ENCODE measurements at places on chromosomes 2 and 18.

GRCh38 chr18:76678248-76678647 is 144.1 kb upstream of the ZNF236 start:
- DNase-seq, result no peak

- no peak for DNase-seq
Observed at GRCh38 chr18:66630831-66631230, 26.9 kb upstream of the CDH19 start.

- no peak for DNase-seq
Observed at GRCh38 chr2:105111365-105112150, 73.7 kb downstream of the MRPS9 start.

DNA sequence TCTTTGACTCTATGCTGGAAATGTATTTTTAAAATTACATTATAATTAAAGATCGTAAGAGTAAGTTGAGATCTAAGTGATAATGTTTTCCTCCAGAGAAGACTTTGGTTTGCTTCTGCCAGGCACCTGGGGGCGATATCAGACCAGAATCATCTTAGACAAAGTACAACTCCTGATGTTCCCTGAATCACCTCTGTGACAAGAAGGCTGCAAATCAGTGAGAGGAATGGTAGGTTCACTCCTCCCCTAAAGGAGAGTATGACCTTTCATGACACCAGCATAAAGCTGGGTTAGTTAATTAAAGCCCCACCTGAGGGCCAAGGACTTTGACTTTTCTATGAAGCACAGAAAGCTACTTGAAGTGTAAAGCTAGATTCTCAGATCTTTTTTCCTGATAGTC is 114.4 kb upstream of the DTNA start:
- DNase-seq, result peak; percentile 42

DNA sequence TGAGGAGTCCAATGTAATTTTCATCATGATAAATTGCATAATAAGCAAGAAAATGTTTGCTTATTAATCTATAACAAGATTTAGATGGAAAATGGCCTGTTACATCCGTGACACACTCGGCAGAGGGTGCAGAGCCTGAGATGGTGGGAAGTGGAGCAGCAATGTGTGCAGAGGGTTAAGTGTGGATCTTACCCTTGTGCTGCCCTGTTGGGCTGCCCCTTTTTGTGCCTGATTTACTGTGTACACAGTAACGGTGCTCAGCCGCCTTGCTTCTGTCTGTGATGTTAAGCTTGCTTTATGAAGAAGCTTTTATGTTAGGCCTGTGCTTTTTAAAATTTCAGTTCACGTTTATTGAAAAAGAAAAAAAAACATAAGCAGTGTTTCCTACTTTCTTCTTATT is 220.2 kb upstream of the BOD1L2 start:
- DNase-seq, result no peak

DNA sequence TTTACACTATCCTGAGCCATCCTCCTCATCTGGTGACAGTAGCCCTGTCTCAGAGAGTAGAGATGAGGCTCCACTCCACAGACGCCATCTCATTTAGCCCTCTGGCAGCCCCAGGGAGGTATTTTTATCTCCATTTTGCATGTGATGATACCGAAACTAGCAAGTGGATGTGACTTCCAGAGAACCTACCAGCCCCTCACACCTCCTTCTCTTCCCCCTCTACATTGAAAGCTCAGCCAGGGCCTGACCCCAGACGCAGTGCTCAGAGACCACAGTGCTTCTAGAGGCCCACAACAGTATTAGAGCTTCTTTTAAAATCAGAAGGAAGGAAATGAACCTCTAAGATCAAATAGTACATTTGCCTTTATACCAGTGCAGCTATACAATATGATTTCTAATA is 8.3 kb downstream of the GYPC start:
- DNase-seq, result no peak

GRCh38 chr2:158728422-158728821 is 66.7 kb upstream of the DAPL1 start:
- DNase-seq, result no peak

- no peak for DNase-seq
Observed at GRCh38 chr2:29950481-29950880, 29.1 kb upstream of the ALK start.

DNA sequence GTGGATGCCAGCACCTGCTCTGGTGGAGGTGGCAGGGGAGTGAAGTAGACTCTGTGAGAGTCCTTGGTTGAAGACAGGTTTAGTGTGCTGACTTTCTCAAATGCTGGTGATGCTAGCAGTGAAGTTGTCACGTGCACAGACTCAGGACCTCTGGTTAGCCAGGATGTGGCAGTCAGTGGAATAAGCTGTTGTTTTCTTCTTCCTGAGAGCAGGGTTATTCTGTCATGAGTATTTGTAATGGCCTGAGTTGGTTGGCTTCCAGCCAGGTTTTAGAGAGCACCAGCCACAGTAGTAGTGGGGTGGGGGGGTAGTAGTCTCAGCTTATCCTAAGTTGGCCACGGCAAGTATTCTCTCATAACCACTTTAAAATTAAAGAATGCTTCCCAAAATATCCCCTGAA is 238.5 kb upstream of the FBXO11 start:
- peak; percentile 22 for DNase-seq

GRCh38 chr2:34806891-34807290 is 1207.8 kb upstream of the FAM98A start:
- DNase-seq, result no peak

- DNase-seq, result no peak
Observed at GRCh38 chr2:100135415-100135814, 7.0 kb downstream of the AFF3 start.

GRCh38 chr2:128217671-128218070 is 101.0 kb downstream of the HS6ST1 start:
- no peak for DNase-seq

DNA sequence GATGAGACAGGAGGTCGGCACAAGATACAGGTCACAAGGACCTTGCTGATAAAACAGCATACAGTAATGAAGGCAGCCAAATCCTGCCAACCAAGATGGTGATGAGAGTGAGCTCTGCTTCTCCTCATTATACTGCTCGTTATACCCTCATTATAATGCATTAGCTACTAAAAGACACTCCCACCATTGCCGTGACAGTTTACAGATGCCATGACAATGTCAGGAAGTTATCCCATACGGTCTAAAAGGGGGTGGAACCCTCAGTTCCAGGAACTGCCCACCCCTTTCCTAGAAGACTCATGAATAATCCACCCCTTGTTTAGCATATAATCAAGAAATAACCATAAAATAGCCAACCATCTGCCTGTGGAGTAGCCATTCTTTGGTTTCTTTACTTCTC is 224.2 kb downstream of the RBM43 start:
- no peak for DNase-seq

DNA sequence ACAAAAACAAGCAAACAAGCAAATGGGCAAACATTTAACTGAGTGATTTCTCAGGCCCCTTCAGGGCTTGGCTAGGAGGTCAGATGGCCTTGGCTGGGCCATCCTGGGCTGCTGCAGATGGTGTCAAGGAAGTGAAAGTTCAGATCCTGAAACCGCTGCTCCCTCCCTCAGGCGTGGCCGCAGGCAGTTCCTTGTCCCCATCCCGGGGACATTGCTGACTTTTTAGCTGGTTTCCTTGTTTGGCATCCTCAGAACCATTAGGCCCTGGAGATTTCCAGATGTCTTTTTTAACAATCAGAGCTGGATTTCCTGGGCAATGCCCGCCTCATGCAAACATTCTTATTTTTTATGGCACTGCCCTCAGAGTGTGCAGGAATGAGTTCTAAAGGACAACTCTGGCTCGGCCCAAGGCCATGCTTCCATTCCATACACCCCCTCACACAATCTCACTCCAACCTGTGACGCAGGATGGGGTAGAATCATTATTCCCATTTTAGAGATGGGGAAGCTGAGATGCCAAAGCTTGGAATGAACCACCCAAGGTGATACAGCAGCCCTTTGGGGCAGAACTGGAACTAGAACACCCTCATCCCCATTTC is 86.1 kb upstream of the ZCCHC2 start:
- DNase-seq, result no peak

GRCh38 chr2:53455094-53455493 is 312.5 kb upstream of the CHAC2 start:
- no peak for DNase-seq

- DNase-seq, result no peak
Observed at GRCh38 chr18:3663870-3664512, 214.0 kb downstream of the TGIF1 start.

DNA sequence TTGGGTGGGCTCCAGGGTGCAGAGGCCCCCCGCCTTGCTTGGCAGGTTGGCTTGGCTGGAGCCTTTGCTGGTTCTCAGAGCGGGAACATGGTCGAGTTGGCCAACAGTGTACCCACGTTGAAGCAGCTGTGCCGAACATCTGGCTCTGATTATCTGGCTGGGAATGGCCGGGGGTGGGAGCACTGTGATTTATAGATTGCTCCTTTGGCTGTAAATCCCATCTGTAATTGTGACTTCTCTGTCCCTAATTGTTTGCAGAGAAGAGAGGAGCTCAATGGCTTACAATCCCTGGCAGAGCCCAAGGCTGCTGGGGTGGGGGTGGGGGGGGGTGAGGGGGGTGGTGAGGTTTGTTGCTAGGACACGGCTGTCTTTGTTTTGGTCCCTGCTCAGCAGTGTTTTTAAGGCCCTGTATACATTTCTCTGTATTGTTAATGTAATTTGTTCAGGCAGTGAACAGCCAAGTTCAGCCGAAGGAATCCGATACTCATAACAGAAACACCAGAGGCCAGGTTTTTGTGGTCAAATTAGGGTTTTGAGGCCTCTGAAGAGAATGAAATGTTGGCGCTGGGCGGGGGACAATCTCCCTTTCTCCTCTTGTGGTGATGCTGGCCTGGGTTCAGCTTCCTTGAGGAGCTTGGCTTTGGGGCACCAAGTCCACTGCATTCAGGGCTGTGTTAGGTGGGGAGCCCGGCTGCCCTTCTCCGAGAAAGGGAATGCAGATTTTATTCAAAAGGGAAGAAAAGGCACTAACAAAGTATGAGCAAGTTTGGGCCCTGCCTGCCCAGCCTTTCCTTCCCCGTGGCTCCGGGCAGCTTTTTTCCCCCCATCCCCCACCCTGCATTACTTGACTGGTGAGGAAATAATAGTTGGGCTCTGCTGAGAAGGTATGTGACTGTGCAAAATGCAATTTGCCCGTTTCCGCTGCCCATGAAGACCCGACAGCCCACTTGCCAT is 82.5 kb downstream of the TCF7L1 start:
- DNase-seq, result peak; percentile 97

- DNase-seq, result peak; percentile 58
Observed at GRCh38 chr2:217932803-217933616, 69.8 kb downstream of the TNS1 start.

- DNase-seq, result no peak
Observed at GRCh38 chr2:3262437-3263388, 114.9 kb downstream of the EIPR1 start.

GRCh38 chr2:178477443-178478129 is 814 bp downstream of the FKBP7 start:
- DNase-seq, result peak; percentile 16

GRCh38 chr2:144669196-144669987 is 149.5 kb upstream of the ZEB2 start:
- no peak for DNase-seq

- no peak for DNase-seq
Observed at GRCh38 chr18:26628017-26628416, 79.7 kb upstream of the KCTD1 start.

DNA sequence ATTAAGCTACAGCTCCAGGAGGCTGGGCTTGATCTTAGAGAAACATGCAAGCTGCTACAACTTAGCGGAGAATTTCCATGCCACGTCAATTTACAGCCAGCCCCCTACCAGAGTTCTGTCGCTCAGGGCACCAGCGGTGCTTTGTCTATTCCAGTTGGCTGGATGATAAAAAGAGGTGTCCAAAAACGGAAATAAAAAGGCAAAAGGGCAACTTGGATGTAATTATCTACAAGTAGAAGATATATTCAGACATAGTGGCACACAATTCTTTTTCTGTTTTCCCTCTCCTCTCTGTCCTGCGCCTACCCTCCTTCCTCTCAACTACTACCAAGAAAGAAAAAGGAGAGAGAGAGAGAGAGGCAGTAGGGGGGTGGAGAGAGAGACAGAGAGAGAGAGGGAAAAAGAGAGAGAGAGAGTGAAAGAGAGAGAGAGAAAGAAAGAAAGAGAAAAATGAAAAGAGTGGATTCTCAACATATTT is 363 bp upstream of the RFTN2 start:
- DNase-seq, result peak; percentile 72

- no peak for DNase-seq
Observed at GRCh38 chr2:212939777-212940531, 211.5 kb downstream of the IKZF2 start.

DNA sequence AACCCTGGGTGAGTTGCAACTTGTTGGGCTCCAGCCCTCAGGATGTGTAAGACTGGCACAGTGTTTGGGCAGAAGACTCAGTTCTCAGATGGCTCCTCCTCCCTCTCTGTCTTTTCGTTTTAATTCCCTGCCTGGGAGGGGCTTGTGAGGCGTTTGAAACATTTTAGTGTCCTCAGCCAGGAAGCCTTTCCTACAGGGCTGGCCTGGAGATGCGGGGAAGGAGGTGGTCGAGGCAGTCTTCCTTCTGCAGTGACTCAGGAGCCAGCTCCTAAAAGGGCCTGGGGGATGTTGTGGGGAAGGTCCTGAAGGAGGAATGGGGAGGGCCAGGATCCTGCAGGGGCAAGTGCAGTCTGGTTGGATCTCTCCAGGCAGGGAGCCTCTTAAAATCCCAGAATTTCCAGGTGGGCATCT is 22.1 kb upstream of the IGFBP5 start:
- DNase-seq, result no peak

DNA sequence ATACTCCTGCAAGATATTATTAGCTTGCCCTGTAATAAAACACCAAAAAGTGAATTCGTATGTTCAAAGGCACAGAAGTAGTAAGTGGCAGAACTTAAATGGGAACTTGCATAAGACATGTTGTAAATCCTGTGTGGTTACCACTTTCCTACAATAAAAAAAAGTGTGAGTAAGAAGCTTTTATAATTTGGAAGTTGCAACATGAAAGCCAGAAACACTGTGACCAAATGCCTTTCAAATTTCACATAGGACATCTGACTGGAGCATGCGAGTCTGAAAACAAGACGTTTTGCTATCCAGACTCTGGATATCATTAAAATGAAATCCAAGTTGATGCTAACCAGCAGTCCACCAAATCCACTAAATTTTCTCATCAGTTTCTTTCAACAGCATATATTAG is 886.2 kb upstream of the NRXN1 start:
- DNase-seq, result no peak

DNA sequence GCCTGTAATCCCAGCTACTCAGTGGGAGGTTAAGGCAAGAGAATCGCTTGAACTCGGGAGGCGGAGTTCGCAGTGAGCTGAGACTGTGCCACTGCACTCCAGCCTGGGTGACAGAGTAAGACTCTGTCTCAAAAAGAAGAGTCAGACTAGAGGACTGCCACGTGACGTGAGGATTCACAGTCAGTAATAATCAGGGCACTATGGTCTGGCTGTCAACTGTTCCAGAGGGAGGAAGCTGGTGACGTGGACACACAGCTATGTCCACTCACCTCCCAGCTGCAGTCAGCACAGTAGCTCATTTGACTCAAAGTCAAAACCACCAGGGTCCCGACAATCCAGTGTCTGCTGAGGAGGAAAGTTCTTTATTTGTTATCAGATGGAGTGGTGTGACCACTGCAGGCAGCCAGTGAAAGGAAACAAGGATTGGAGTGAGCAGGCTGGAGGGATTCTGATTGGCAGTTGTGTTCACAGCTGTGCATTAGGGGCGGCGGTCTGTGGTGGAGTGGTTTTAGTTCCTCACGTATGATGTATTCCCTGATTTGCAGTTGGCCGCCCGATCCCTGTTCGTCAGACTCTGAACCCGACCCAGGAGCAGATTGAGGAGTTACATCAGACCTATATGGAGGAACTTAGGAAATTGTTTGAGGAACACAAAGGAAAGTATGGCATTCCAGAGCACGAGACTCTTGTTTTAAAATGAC is 37.9 kb downstream of the MOGAT1 start:
- DNase-seq, result peak; percentile 95
